NCI-H82 (cell line): ENCODE measurements at places on chromosomes 16 and 17.

DNA sequence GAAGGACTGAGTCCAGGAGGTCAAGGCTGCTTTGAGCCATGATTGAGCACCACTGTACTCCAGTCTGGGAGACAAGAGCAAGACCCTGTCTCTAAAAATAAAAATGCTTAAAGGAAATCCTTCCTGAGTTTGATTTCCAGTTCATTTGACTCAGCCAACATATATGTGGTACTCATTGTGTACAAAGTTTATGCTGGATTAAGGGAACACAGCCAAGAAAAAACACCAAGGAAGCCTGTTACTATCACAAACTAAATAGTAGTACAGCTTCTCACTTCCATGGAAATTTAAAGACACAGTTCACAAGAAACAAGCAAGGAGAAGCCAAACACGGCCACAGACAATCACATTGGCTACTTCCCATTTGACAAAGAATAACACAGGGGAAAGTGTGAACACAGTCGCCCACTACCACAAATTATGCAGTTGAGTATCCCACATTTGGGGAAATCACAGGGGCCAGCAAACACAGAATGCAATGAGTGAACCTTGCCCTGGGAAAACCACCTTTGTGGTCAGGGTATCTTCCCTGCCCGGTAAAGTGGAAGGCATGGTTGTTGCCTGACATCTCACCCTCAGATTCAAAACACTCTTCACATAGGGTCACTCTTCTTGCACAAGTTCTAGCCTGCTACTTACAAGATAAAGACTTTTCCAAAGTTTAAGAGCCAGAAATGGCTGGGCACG is 14.5 kb downstream of the TEX14 start:
- no peak for DNase-seq

GRCh38 chr16:58120234-58120633 is 8.9 kb downstream of the CFAP20 start:
- no peak for DNase-seq

DNA sequence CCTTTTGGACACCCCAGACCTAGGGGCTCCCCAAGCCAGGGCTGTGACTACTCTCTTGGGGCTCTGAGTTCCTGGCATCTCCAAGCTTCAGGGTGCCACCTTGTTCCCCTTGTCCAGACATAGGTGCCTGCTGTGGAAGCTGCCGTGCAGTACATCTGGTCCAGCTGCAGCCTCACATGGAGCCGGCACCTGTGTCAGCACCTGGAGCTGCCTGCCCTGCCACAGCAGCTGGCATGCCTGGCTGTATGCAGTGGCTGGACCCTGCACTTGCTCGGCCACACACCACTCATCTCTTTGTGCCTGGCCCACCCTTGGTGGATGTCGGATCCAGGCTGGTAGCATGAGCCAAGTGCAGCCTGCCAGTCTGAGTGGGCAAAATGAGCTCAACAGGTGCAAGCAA is 775.8 kb downstream of the CDH11 start:
- DNase-seq: no peak

- DNase-seq: no peak
Observed at GRCh38 chr16:16805809-16806208, 426.9 kb downstream of the NPIPA7 start.

- no peak for DNase-seq
Observed at GRCh38 chr16:66206363-66206762, 160.1 kb upstream of the CDH5 start.

DNA sequence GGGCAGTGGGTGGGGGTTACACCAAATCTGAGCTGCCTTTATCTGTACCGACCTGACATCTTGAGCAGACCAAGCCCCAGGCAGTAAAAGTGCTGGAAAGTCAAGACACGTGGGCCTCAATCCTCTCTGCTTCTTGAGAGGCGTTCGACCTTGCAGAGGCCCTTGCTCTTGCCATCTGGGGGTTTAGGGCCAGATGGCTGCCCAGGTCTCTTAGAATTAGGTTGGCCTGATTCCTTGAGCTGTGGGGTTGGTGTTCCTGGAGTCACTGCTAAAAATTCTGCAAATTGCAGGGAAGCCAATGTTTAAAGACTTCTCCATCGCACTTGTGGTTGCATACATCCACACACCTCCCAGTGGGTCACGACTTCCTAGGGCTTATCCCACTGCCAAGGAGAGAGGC is 238.2 kb upstream of the ASIC2 start:
- no peak for DNase-seq

- no peak for DNase-seq
Observed at GRCh38 chr16:50664270-50664669, 16.8 kb downstream of the SNX20 start.

DNA sequence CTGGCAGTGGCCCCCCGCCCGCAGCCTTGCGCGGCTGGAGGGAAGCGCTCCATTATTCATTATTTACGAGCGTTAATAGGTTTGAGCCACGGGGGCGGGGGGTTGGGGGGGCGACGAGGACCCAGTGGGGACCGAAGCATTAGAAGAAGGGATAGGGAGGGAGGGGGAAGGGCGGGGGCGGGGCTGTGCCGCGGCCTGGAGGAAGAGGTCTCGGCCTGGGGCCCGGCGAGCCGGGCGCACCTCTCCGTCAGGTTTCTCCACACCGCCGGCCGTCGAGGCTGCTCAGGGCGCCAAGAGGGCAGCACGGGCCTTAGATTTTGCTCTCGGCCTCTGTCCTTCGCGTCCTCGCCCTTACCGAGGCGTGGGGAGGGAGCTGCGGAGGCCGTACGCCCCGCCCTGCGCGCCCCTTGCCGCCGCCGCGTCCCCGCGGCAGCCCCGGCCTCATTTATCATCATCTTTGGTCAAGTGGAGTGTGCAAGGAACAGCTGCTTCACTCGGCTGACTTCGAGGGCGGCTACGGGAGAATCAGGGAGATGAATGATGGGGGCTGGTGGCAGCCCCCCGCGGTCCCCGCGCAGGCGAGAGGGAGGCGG is 54.2 kb downstream of the SREBF1 start:
- peak; percentile 94 for DNase-seq
